Amygdala (tissue), 56 donors: ENCODE measurements at places on chromosomes 16 and 17.

GRCh38 chr16:11459722-11460121, 114.5 kb downstream of the RMI2 start:
- no peak for DNase-seq

DNA sequence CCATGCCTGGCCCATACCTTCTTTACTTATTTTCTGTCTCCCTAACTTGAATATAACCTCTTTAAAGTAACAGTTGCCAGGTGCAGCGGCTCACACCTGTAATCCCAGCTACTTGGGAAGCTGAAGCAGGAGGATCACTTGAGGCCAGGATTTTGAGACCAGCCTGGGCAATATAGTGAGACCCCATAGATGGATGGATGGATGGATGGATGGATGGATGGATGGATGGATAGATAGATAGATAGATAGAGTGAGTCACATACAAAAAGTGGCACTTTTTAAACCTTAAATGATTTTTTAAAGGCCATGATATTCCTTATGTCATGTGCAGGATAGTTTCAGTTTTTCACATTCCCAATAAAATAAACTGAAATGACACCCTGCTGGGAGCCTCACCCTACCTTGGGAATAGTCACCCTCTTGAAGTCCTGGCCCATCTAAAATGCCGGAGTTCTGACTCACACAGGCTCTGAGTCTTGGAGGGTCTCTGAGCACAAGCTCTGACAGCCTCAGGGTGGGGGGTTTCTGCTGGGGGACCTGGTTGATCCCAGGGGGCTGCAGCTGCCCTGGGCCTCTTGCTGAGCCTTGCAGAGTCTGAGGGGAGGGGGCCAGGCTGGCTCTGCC, 26.2 kb downstream of the CPNE2 start:
- no peak for DNase-seq

DNA sequence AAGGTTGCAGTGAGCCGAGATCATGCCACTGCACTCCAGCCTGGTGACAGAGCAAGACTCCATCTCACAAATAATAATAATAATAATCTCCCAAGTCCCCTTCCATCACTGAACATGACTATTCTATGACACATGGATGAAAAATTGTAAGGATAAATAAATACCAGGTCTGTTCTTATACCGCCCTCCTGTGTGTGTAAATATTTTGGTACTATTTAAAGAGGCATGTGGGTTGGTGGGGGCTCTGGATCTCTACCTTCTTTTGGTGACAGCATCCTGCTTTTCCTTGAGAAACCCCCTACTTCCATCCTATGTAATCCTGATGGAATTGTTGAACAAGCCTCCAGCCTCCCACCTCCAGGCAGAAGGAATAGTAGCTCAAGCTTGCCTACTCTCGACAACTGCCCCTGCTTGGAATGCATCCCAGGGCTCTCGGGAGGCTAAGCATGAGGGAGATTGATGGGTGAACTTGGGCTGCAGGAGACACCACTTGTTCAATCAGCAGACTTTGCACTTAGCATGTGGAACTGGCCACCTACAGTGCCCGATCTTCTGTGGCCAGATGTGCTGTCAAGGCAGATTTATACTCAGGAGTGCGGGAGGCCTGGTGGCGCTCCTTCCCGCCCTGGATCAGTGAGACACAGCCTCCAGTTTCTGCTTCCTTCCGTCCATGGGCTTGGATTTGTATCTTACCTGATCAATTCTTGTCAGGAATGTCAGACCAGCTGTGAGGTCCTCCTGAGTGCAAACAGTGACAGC, 287.4 kb downstream of the SLC39A11 start:
- no peak for DNase-seq

GRCh38 chr17:41718287-41718645, 6.1 kb downstream of the GAST start:
- no peak for DNase-seq

DNA sequence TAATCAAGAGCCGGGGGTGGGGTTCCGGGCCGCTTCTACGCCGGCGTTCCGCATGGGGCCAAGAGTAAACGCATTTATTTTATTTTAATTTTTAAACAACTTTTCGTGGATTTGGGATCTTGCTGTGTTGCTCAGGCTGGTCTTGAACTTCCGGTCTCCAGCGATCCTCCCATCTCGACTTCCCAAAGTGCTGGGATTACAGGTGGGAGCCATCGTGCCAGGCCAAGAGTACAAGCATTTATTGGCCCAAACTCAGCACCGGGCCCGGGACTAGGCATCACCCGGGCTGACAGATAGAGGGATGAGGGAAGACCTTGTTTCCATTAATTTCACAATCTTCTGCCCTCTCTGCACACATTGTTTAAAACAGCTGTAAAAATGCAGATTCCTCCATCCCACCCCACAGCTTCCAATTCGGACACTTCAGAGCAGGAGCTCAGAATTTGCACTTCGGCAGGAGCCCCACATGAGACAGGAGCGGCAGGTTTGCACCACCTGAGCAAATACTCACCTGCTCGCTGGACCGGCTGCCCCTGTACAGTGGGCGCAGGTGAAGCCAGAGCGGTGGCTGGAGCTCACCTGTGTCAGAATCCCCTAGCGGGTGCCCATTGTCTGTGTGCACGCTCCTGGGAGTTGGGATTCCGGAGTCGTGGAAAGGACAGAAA, 663 bp upstream of the GINS2 start:
- no peak for DNase-seq

- no peak for DNase-seq
Observed at GRCh38 chr17:29113334-29113733, 66.9 kb downstream of the MYO18A start.

DNA sequence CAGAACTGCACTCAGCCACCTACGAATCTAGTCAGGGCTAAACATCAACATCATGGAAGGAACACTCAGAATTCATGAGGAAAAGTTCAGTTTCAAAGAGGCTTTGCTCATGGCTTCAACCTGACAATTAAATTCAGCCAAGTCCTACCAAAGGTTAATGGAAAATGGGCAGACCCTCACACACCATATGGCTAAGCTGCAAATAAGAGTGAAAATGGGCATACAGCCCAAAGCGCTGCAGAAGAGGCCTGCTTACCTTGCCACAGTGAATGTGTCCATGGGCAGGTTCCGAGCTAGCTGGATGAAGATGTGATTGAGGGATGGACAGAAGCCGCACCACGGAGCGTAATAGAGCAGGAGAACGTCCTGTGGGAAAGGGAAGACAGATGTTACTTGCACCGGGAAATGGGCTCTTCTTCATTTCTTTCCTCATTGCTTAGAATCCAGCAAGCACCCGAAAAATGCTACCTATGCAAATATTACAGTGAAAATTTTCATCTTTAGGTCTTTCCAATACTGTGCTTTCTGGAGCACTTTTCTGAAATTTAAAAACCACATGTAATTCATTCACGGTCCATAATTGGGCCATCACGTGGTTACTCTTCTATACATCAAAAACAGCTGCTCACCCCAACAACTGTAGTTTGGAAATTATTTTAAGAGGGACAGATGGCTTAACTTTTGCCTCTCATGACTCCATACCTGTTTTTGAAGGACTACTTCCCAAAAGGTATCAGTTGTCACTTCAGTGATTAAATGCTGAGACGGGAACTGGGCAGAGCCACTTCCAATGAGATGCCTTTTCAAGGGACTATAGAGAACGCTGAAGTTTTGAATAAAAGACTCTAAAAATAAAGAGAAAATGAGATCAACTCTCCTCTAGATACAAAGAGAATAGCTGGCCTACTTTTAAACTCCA, 19.6 kb downstream of the SNN start:
- DNase-seq = no peak

- no peak for DNase-seq
Observed at GRCh38 chr16:54628796-54629625, 301.7 kb upstream of the IRX5 start.

DNA sequence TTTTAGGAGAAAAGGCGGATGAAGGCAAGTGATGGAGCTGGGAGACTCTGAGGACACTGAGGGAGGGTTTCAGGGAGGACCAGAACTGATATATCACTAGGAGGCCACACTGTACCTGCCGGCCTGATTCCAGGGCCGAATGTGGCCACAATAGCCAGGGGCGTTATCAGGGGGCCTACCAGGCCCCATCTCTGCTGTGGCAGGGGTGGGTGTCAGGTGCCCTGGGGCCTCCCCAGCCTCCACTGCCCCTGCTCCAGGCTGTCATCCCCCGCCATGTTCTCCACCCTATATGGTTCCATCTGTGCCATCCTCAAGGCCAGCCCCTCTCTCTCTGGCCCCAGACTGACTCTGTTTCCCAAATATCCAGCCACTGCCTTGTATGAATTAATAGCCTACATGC, 246.5 kb downstream of the GSG1L start:
- DNase-seq = no peak

GRCh38 chr17:34584805-34585416, 5.5 kb downstream of the TMEM132E start:
- DNase-seq = no peak

DNA sequence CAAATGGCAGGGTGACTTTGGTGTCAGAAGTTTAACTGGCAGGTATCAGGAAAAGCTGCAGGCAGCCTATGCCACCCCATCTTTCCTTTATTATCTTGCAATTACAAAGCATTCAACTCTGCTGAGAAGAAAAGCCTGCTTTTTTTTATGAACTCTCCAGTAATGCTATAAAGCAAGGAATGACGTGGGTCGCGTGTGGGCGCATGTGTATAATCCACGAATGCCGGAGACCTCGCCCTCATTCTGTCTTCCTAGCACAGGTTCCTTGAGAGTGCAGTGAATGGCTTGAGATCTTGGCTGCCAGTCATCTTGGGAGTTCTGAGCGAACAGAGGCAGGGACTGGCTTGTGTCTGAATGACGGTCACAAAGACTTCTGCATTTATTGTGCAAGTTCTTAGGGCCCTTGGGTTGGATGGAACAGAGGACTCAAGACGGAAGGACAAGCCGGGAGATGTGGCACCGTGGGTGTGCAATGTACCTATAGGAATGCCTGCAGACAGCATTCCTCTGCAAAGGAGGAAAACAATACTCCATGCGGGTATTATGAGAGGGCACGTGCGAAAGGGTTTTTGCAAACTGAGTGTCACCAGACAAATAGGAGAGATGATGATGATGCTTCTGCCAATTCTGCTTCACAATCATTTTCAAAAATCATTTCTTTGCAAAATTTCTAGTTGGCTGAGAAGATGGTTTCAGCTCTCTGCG, 96.1 kb upstream of the ELAC2 start:
- DNase-seq = no peak

GRCh38 chr17:183021-183420, 1.6 kb upstream of the DOC2B start:
- DNase-seq = no peak

- DNase-seq = no peak
Observed at GRCh38 chr16:59459806-59460205, 725.7 kb upstream of the GOT2 start.

GRCh38 chr17:27239046-27239445, 54.9 kb upstream of the WSB1 start:
- DNase-seq = no peak

- DNase-seq = no peak
Observed at GRCh38 chr17:9900784-9901183, 4.3 kb downstream of the RCVRN start.

DNA sequence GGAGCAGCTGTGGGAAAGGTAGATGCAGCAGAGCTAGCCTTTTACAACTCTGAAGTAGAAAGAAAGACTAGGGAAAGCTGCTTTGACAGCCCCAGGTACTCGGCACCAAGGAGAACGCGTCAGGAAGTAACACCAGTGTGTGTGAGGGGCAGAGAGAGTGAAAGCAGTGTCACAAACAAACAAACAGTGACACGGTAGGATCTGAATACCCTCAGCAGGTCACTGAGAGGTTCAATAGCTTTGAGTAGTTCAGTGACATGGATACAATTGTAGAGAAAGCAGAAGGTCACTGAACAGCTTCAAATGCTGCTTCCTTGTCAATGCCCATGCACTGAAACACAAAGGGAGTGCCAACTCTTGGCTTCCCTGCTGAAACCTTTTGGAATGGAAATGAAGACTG, 150.3 kb upstream of the C17orf78 start:
- DNase-seq = no peak

GRCh38 chr17:77892469-77893143, 65.9 kb upstream of the TNRC6C start:
- DNase-seq = no peak

- DNase-seq = no peak
Observed at GRCh38 chr16:12078405-12079280, 102.1 kb downstream of the SNX29 start.

DNA sequence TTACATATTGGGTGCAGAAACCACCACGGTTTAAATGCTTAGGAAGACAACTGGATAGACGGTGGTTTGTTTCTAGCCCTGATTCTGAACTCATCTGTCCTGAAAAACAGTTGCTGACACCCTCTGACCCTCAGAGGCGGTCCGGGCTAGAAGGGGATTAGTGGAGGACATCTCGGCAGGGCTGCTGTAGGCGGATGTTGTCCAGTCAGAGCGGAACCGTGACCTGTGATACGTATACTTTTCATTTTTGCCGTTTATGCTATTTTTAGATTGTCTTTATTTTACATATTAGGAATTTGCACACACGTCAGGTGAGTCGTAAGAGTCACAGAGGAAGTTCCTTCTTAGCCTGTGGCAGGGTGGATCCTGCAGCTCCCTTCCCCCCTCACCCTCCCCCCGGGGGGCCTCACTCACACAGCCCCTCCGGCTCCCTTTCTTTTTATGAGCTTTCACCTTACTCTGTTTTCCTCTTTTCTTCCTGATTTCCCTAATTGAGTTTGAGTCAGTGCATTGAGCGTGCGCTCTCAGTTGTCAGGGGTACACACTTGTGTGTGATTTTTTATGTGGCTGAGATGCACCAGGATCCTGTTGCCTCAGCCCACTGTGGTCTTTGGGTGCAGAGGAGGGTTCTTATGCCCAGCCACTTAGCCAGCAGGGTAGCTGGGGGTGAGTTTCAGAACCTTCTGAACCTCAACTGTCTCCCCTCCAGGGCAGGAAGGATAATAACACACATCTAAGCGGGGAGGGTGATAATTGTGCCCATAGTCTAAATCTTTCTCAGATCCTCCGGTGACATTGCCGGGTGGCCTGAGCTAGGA, 211.1 kb upstream of the CHMP6 start:
- DNase-seq = no peak

DNA sequence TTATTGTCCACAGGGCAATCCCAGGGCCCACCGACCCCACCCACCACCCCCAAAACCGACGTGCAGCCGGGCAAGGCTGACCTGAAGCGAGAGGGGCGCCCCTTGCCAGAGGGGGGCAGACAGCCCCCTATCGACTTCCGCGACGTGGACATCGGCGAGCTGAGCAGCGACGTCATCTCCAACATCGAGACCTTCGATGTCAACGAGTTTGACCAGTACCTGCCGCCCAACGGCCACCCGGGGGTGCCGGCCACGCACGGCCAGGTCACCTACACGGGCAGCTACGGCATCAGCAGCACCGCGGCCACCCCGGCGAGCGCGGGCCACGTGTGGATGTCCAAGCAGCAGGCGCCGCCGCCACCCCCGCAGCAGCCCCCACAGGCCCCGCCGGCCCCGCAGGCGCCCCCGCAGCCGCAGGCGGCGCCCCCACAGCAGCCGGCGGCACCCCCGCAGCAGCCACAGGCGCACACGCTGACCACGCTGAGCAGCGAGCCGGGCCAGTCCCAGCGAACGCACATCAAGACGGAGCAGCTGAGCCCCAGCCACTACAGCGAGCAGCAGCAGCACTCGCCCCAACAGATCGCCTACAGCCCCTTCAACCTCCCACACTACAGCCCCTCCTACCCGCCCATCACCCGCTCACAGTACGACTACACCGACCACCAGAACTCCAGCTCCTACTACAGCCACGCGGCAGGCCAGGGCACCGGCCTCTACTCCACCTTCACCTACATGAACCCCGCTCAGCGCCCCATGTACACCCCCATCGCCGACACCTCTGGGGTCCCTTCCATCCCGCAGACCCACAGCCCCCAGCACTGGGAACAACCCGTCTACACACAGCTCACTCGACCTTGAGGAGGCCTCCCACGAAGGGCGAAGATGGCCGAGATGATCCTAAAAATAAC, 3.0 kb downstream of the SOX9 start:
- no peak for DNase-seq
